ENCODE measurements at places on chromosomes 3 and 15.

- DNase-seq: no peak
These were observed 34.6 kb downstream of the ROPN1B start for GRCh38 chr3:126003447-126004190.

DNA sequence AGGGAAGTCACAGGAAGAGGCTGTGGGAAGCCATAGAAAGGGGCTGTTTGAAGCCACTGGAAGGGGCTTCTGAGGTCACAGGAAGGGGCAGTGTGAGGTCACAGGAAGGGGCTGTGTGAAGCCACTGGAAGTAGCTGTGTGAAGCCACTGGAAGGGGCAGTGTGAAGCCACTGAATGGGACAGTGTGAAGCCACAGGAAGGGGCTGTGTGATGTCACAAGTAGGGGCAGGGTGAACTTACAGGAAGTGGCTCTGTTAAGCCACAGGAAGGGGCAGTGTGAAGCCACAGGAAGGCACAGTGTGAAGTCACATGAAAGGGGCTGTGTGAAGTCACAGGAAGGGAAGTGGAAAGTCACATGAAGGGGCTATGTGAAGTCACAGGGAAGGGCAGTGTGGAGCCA lies 33.1 kb downstream of the GASK1A start:
- no peak for DNase-seq

GRCh38 chr3:134471521-134472193 lies 14.1 kb downstream of the ANAPC13 start:
- no peak for DNase-seq

DNA sequence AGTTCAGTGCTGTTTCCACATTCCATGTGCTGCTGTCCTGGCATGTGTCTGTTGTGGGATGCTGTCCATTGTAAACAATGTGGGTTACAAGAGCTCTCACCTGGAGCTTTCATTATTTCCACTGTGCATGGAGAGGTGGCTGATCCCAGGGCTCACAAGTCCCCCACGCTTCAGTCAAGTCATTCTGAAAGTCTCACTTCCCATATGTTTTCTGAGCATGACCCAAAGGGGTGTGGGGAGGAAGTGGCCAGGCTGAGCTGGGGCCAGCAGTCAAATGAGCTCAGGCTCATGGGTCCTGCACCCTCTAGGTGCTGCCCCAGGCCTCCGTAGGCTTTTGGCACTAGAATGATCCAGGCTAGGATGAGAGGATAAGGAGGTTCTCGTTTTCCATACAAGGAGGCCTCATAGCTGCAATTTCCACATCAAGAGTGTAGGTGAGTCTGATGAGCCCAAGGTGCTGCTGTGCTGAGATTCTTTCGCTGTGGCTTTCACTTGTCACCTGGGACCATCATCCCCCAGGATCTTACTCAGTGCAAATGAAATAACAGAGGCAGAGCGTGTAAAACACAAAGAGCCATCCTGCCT lies 22.0 kb downstream of the STARD5 start:
- no peak for DNase-seq

GRCh38 chr3:52443791-52444687 lies 864 bp downstream of the SEMA3G start:
- no peak for DNase-seq

GRCh38 chr3:39765575-39765974 lies 43.8 kb upstream of the MYRIP start:
- no peak for DNase-seq

DNA sequence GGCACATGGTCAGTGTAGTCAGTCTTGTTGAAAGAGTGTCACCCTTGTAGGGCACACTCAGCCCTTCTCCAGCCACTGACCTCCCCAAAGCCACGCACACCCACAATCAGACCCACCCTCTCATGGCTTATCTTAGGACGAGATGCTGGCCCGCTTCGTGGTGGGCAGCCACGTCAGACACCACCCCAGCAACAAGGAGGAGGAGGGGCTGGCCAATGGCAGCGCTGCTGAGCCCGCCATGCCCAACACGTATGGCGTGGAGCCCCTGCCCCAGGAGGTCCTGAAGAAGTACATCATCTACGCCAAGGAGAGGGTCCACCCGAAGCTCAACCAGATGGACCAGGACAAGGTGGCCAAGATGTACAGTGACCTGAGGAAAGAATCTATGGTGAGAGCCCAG lies 10.1 kb upstream of the PODXL2 start:
- DNase-seq: no peak

GRCh38 chr15:75145027-75145841 lies 56.4 kb upstream of the C15orf39 start:
- DNase-seq: no peak

DNA sequence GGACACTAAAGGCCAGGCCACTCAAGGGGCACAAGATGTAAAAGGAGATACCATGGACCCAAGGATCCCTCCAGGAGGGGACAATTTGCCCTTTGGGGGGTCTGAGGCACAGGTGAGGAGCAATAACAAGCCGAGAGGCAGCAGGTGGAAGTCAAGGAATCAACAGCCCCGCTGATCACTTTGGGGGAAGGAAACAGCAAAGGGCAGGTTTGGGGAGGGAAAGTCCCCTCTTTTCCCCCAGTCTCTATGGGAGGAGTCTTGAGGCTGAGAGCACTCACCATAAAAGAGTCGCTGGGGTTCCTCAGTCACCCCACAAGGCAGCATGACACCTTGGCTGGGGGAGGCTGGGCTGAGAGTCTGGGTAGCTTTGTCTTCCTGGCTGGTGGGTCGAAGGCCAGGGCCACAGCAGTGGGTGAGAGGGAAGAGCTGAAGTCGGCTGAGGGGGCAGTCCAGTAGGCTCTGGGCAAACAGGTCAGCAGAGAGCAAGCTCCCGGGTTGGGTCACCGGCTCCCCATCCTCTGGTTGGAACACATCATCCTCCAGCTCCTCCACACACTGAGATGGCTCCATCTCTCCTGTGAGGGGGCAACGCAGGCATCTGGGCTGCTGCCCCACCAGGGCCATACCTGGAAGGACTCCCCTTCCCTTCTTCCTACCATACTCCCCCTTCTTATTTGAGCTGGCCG lies 3.0 kb downstream of the BMF start:
- DNase-seq: peak; percentile 23

DNA sequence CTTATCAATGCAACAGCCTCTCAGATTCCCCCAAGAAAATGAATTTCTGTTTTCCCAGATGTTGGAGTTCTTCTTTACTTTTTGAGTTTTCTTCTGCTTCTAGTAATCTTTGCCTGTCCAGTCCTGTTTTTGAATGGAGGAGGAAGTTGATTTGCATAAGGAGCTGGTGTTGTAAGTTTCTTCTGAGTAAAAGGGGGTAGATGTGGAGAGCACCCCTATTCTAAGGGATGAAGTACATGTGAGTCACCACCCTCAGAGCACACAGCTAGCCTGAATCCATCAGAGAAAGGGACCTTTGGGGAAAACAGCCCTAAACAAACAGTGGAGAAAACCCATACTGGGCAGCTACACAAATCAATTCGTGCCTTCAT lies 34.5 kb downstream of the ACAA1 start:
- DNase-seq: no peak

- no peak for DNase-seq
These were observed 11.4 kb downstream of the MAN2A2 start for GRCh38 chr15:90914305-90915080.

DNA sequence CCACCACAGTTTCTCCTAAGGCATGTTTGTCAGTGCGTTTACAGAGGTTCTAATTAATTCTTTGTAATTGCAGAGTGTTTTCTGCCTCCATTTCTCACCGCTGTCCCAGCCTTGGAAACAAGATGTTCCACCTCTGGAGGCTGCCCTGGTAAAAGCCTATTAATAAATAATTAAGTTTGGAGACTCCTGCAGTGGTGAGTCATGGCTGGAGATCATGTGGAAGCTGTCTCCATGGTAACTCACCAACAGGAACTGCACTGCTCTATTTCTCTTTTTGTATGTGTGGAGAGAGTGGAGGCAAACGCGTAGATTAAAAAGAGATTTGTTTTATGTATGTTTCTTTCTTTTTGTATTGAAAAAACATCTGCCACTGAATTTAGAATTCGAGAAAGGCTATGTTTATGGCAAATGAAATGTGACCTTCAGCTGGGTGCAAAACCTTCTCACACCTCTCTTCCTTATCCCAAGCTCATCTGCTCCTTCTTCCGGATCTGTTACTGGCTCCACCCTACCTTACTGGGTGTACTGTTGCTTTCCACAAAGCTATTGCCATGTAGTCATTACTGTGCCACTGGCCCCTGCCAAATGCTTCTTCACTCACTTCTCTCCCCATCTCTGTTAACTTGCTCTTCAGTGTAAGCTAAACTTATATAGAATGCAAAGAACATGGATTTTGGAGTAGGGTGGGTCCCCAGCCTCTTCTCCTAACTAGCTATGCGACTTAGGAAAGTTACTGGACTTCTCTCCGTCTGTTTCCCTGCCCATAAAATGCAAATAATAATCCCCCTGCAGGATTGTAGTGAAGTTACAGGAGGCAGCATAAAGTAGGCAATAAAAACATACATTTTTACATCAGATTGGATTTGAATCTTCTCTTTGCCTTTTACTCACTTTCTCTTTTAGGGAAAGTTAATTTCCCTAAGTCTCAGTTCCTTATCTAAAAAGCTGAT lies 778.5 kb downstream of the NTRK3 start:
- no peak for DNase-seq

DNA sequence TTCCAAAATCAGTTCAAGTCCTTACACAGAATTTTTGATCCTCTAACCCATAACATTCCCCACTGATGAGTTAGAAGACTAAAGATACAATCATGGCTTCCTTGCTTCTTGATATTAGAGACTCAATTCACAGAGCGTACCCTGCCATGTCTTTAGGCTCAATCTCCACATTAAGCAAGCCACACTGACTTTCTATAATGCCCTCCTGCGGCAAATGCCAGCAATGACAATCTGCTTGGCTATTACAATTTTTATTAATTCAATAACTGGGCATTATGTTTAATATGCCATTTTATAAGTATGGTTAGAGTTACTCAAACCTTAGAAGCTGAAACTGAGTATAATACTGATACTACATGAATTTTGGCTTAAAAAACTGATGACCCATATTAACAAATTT lies 479.7 kb upstream of the NR2F2 start:
- no peak for DNase-seq

DNA sequence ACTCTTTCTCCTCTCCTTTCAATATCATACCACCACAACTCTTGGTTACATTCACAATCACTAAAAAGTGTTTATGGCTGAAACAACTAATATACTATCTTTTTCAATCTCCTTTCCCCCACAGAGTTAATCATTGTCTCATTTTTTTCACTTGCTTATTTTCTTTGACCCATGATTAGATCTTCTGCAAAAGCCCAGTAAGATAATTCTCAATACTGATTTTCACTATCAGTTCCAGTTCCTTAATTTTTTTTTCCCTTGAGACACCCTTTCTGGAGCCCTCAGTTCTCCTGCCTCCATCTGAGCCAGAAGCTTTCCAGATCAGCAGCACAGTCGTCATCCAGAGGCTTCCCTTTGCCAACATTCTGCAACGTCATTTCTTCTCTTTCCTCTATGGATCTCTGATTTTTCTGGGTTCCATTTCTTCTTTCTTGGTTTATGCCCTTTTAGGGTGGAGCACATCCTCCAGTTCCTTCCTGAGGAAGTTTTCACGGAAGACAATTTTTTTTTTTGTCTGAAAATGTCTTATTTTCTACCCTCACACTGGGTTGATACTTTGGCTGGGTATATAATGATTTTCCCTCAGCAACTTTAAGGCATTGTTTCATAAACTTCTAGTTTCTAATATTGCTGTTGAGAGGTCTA lies 88.7 kb upstream of the C15orf39 start:
- no peak for DNase-seq

DNA sequence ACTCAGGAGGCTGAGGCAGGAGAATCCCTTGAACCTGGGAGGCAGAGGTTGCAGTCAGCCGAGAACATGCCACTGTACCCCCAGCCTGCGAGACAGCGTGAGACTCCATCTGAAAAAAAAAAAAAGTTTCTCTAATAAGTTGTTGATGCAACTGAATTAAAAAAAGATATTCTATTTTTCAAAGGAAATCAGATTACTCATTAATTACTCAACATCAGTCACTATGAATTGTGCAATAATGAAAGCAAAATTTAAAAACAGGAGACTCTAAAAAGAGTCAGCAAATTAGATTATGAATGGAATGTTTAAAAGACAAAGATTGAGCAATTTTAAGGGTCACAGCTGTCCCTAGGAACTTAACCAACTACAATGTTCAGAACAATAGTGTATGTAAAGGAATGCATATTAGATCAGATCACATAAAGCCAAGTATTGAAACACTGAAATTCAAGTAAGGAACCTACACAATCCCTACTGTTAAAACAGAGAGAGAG lies 60.2 kb upstream of the SLC4A7 start:
- no peak for DNase-seq

DNA sequence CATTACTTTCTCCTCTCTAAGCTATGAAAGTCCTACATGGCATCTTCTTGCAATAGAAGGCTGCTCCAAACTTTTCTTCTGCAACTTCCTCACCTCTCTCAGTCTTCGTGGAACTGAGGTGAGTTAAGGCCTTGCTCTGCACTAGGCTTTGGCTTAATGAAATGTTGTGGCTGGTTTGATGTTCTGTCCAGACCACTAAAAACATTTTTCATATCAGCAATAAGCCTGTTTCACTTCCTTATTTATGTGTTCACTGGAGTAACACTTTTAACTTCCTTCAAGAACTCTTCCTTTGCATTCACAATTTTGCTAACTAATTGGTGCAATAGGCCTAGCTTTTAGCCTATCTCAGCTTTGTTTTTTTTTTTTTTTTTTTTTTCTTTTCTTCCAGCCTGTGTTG lies 335.3 kb upstream of the NECTIN3 start:
- no peak for DNase-seq

GRCh38 chr3:190032923-190033322 lies 87.8 kb downstream of the P3H2 start:
- DNase-seq: no peak

DNA sequence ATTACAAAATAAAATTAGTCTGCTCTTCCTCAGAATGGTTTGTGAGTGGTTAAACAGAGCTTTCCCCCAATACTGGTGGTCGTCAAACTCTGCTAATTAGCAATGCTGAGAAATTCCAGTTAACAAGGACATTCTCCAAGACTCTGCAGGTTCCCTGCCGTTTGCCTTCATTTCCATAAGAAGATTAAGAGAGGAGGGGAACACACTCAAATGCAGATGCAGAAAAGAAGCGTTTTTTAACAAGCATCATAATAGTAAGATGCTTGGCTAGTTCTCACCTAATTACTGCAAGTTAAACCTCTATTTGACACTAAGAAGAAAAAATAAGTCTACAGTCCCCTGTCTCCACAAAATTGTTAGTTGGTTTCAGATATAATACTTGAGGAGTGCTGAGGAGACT lies 3.7 kb upstream of the SOX2 start:
- no peak for DNase-seq

Data from D721Med (cell line).